ENCODE measurements at places on chromosomes 5 and 9.

DNA sequence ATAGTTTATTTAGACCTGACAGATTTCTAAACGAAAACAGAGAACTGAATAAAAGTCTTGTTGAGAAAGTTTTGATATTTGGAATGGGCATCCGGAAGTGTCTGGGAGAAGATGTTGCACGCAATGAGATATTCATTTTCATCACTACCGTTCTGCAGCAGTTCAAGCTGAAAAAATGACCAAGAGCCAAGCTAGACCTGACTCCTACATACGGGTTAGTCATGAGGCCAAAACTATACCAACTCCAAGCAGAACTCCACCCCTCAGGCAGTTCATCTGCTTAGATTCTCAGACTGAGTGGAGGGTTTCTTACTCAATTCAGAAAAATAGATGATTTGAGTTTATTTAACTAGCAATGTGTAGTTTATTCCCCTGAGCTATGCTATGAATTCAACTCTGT lies 95.4 kb upstream of the ANXA1 start:
- no peak for DNase-seq

DNA sequence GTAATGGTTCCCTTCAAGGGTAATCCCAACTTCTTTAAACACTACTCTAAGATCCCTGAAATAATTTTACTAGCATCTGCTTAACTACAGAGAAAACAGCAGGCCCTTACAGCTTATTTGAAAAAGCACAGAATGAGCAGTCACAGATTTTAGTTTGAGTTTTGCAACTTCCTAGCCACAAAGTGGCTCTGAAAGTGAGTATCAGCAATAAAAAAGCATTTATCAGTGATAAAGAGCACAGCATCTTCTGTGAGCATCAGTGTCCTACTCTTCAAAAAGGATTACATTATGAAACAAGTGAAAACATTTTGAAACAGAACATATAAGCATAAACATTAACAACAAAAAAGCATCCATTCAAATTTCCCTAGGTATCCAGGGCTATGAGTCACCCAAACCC lies 45.0 kb downstream of the SAXO1 start:
- no peak for DNase-seq

- no peak for DNase-seq
These were observed 197.9 kb downstream of the SH3GL2 start for GRCh38 chr9:17776735-17777134.

DNA sequence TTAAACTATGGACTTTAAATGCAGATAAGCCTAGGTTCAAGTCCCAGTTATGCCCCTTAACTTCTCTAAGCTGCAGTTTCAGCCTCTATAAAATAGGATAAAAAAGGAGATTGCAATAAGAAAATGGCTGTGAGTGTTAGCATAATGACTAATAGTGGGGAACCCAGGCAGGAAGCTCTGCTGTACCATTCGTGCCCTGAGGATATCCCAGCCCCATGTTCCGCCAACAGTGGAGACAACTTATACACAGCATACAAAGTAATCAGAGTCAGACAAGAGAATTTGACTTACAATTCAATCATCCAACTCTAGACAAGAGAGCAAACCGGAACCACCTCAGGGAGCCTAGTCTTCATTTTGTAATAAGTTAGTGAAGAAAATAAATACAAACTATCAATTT lies 141.5 kb upstream of the FSTL4 start:
- DNase-seq = no peak

- DNase-seq = no peak
These were observed 99.1 kb downstream of the MACIR start for GRCh38 chr5:103357636-103358035.

GRCh38 chr5:6358434-6358820 lies 19.9 kb downstream of the MED10 start:
- no peak for DNase-seq

DNA sequence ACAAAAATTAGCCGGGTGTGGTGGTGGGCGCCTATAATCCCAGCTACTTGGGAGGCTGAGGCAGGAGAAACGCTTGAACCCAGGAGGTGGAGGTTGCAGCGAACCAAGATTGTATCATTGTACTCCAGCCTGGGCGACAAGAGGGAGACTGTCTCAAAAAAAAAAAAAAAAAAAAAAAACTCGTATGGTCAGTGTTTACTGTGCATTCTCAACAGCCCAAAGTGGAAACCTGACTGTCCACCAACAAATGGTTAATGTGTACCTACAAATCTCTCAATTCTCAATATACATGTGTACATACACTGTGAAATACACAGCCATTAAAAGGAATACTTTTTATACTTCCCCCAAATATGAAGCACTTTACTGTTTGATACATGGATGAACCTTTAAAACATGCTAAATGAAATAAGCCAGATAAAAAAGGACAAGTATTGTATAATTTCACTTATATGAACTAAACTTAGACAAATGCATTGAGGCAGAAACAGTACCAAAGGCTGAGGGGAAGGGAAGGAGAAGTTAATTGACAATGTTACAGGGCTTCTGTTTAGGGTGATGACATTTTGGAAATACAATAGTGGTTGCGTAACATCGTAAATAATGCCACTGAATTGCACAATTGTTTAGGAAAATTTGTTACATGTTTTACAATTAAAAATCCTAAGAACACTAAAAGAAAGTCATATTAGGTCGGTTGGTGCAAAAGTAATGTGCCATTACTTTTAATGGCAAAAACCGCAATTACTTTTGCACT lies 16.5 kb downstream of the DNAJA1 start:
- DNase-seq = peak; percentile 88

DNA sequence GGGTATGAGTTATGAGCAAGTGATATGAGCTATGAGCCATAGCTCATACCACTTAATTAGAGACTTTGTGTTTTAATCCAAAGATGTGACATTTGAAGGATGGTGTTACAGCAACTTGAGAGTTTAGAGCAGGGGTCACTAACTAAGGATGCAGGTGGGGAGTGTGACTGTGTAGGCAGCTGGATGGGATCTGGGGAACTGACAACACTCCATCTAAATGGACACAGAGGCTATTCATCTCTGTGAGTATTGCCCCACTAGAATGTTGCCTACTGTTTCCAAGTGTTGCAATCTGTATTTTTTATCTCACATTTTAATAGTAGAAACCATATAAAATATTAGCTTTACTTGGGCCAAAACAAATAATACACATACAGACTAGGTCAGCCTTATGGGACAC lies 488.1 kb upstream of the DAB2 start:
- DNase-seq = no peak

DNA sequence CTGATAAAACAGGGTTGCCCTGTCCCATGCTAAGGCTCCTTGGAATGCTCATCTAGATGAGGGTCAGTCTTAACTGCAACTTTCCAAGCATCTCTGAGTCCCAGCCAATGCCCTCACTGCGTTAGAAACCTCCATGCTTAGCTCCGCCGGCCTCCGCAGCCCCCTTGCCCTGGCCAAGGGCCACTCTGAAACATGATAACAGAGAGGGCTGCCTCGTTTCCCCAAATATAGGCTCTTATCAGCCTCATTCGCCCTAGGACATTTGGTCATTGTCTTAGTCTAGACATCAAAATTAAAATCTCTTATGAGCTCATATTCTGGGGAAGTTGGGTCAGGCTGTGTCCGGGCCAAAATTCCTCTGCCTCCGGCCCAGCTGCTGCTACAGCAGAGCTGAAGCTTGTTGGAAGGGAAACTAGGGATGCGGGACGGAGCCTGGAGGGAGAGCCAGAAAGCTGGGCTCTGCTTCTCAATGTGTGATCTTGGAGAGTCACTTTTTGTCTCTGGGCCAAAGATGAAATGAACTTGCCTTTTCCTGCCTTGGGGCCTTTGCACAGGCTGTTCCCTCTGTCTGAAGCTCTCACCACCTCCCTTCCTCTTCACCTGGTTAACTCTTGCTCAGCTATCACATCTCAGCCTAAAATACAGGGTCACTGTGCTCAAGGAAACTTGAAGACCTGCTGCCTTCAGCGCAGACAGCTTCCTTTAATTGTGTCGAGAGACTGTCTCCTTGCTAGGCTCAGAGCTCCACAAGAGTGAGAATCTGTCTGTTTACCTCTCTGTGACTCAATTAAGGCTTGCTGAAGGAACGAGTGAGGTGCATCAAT lies 191.3 kb downstream of the RGS3 start:
- DNase-seq = no peak

GRCh38 chr5:157745041-157745456 lies 1.5 kb downstream of the LSM11 start:
- no peak for DNase-seq

DNA sequence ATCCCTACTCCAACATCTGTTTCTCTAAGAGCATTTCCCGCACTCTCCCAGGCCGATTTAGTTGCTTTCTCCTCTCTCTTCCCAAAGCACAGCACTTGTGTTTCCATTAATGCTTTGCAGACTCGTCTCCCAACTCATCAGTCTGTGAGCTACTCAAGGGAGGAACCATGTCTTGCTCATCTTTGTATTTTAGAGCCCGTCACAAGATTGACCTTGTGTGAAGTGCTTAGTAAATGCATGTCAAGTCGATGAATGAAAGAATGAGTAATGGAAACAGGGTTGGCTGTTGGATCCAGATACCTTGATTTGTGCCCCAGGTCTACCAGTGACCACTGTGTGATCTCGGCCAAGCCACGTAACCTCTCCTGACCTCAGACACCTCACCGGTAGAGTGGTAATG lies 99.3 kb downstream of the KLF4 start:
- DNase-seq = no peak

DNA sequence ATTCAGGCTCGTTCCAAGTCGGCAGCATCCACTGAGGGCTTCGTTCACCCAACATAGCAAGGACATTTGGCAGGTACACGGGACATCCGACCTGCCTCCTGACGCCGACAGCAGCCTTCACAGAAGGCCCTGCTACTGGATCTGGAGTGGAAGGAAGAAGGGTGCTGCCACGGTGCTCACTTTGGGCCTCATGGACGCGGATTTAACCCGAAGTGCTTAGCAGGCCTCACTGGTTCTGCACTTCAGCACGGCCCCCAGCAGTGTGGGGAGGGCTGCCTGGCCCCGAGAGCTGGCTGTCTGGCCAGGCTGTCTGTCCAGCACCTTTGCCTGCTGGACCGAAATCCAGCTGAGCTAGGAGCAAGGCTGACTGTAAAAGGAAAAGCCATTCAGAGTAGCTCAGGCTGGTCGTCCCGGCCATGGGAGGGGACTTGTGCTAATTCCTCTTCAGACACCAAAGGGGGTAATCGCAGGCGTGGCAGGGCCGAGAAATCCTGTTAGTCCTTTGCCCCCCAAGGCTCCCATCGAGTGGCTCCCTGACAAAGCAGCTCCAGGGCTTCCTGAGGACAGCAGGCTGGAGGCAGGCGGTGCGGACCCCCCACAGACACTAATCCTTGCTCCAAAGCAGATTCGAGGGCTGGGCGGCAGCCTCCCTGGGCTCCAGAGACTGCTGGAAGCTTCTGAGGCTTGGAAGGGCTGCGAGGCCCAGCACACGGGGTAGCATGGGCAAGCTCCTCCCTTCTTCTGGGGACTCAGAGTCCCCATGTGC lies 11.1 kb upstream of the RXRA start:
- DNase-seq = no peak

DNA sequence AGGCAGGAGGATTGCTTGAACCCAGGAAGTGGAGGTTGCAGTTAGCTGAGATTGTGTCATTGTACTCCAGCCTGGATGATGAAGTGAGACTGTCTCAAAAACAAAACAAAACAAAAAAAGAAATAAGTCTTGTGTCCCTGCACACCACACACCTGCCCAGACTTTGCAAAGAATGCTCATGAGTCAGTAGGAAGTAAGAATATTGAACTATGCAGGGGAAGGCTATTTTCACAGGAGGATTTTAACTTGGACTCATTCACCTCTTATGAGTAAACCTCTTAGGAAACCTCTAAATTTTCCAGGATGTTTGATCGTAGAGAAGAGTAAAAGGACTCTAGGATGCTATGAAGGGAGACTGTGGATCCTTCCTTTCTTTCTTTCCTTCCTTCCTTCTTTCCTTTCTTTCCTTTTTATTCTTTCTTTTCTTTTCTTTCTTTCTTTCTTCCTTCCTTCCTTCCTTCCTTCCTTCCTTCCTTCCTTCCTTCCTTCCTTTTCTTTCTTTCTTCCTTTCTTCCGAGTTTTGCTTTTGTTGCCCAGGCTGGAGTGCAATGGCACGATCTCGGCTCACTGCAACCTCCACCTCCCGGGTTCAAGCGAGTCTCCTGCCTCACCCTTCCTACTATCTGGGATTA lies 96.7 kb upstream of the CLINT1 start:
- DNase-seq = no peak

GRCh38 chr9:129886226-129887174 lies 51.2 kb downstream of the USP20 start:
- peak; percentile 40 for DNase-seq

DNA sequence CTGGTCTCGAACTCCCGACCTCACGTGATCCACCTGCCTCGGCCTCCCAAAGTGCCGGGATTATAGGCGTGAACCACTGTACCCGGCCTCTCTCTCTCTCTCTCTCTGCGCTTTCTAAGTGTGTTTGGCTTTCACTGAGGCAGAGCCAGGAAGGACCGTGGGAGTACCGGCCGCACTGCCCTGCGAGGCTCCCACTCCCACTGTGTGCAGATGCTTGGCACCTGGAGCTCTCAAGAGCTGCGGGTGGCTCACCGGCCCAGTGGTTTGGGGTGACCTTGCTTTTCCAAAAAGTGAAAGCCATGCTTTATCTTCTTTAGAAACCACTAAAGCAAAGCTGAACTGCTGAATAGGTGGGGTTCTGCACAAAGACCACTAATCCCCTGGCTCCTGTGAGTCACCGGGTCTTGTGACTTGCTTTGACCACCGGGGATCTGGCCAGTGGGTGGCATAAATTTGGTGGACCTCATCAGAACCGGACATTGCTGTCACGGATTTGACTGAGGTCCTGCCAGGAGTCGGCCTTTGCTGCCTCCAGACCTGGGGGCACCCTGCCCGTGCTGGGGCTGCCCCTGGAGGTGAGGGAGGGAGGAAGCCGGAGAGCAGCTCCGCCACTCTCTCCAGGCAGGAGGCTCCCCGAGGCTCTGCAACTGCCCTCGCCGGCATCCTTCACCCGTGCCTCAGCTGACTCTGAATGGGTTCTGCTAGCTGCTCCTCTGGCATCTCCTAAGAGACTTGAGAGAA lies 228.9 kb downstream of the FANCC start:
- DNase-seq = no peak

DNA sequence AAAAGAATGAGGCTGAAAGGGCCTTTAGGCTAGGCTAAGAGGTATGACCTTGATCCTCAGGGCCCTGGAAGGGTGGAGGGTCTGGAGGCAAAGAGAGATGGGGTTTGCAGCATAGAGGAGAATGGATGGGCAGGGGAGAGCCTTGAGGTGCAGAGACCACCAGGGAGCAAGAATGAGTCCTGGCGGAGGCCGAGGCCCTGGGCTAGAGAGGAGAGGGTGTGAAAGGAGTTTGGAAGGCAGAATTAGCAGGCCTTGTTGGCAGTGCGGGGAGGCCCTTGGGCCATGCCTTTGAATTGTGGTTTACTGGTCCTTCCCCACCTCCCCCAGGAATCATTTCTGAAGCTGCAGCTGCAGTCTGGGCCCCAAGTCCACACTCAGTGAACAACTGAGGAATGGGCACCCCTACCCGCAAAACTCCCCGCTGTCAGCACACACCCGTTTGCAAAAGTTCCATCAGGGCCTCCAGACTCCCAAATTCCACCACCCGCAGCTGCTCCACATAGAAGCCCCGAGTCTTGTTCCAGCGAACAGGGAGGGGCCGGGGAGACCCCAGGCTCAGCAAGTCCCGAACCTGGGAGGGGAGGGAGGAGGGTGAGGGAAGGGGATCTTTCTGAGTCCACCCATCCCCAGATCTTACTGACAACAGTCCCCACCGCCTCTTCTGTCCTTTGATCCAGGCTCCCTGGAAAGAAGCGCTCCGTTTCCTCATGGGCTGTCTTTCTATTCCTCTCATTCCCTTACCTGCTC lies 2.1 kb downstream of the KIF12 start:
- no peak for DNase-seq
